ENCODE measurements at places on chromosomes 2 and 18.

DNA sequence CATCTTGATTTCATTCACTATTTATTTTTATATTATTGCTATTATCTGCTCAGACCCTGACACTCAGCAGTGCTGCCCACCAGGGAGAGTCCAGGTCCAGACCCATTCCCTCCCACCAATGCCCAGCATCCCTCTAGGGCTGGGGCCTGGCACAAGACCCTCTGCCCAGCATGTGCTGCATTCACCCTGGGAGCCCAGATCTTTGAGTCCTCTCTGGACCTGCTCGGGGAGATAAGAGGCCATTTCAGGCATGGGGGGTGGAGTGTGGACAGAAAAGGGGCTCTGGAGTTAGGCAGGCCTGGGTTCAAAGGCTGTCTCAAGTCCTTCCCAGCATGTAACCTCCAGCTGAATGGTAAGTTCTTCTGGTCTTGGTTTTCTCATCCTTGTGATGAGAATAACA, 209.6 kb downstream of the CYP26B1 start:
- DNase-seq = no peak

DNA sequence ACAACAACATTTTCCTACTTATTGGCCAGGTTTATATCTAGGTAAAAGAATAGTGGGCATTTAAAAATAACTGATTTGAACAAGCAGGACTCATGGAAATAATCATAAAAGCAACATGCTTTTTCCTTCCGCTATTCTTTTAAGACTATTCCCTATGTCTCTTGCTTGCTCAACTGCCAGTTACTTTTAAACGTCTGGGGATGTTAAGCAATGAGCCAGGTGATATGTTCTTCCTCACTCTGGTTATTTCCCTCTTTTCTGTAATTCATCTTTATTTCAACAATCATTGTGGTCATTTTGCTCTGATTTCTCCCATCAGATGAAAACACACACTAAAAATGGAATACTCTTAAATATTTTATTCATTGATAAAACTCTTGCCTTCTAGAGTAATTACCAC, 33.4 kb upstream of the SLC8A1 start:
- no peak for DNase-seq

GRCh38 chr2:179455172-179455524, 190.5 kb upstream of the SESTD1 start:
- no peak for DNase-seq

DNA sequence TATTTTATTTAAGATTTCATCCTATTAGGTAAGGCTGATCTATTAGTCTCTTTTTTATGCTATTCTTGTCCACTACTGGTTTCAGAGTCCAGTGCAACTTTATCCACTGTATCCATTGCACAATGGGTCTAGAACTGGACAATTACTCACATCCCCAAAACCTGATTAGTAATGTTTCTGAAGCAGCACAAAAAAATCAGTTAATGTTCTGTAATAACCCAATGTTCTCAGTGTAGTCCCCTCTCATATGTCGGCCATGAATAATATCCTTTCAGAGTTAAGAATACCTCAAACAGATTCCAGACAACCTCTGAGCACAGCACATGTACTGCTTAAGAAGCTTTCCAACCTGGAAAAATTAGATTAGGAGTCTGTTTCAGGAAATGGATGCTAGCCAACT, 29.7 kb downstream of the MGAT4A start:
- no peak for DNase-seq

DNA sequence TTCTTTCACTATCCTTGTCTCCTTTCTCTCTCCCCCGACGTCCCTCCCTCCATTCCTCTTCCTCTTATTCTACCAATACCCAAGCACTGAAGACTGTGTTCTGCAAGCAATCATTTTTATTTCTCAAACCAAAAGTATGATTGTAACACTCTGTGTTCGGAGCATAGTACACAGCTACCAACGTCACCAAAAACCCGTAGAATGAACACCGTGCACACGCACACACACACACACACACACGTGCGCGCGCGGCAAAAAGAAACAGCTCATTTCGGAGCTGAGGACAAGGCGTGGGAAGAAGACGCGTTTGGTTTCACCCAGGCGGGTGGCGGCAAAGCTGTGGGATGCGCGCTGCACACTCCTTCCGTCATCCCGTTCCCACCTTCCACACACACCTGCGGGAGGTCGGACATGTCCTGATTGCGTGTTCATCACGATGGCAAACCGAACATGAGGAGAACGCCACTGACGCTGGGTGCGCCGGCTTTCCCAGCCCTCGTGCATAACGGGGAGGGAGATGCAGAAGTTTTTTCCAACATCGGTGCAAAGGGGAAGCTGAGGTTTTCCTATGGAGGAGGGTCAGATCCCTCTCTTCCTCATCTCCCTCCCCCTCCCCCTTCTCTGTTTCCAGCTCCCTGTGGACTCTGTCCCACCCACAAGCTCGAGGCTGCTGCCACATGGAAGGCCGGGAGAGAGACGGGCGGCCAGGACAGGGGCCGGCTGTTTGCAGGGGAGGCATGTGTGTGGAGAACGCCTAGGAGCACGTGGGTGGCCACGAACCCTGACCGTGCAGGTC, 20.4 kb downstream of the MBP start:
- DNase-seq = no peak

DNA sequence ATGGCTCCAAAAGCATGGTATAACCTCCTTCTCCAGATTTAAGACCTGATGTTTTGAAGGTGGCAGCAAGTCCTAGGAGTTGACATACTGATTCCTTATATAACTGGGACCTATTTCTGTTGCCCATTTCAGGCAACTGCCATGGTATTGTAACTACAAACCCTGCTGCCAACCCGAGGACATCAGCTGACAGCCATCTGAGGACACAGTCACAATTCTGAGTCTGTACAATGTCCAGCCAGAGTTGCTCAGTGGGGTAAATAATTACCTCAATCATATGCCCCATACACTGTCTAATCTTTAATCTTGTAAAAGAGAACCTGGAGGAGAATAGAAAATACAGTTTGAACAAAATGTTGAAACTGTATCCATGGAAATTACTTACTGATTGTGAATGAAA, 8.7 kb upstream of the GAREM2 start:
- no peak for DNase-seq

GRCh38 chr2:107545066-107545465, 281.6 kb upstream of the RGPD4 start:
- DNase-seq = no peak

GRCh38 chr18:9184998-9185613, 48.5 kb downstream of the ANKRD12 start:
- no peak for DNase-seq

- no peak for DNase-seq
These were observed 608.3 kb downstream of the ERBB4 start for GRCh38 chr2:211930331-211930730.

Measured in NCI-H524 (cell line).